ENCODE measurements at places on chromosomes 7 and 10. TPM values are rescaled to one million over a fixed set of nuclear protein-coding genes. Genes with fewer than 3 reads are reported as not detected.
A peak's percentile ranks its signal among the peaks of the same experiment; 100 is the strongest.

CCDC6 gene
- 18.2 TPM for total RNA-seq

ASNS gene
- 24.0 TPM for total RNA-seq

OGA gene
- 98.2 TPM for total RNA-seq

NIPSNAP2 gene
- total RNA-seq, result 67.5 TPM

WDFY4 gene
- not detected for total RNA-seq

VPS37D gene
- total RNA-seq, result 6.6 TPM

LAMB1 gene
- total RNA-seq, result 151 TPM

CRPPA gene
- total RNA-seq, result 0.26 TPM

DNA sequence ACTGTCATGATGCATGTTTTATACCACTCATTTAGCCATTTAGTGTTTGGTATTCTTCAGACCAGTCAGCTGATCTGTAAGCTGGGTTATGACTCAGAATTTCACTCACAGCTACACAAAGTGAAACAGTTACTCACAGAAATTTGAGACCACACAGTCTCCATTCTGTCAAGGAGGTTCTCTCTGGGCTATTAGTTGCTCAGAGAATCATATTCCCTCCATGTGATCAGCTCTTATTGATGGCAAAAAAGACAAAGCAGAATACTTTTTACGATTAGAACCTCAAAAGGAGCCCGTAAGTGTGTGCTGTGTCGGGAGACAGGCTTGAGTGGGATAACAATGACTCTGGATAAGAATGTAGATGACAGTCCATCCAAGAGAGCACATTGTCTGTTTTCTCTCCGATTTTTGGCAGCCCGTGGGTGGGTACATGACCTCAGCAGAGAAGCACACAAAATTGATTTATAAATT is 277.6 kb upstream of the SORCS1 start:
- peak; percentile 70 for DNase-seq

GRCh38 chr7:1761097-1761496 is 91.0 kb downstream of the ELFN1 start:
- no peak for DNase-seq

GRCh38 chr7:38296059-38296857 is 22.8 kb upstream of the TARP start:
- DNase-seq, result no peak

- peak; percentile 76 for DNase-seq
These were observed at the start of gene HSPA12A for GRCh38 chr10:116742367-116743265. Gene HSPA12A, minus strand, starts transcription at chr10:116742566. Its CDS starts 97 bp downstream, at chr10:116742469.

- DNase-seq, result peak; percentile 87
These were observed 8.4 kb upstream of the LYZL2 start for GRCh38 chr10:30637881-30638467.

GRCh38 chr10:91017198-91017597 is 96.3 kb upstream of the ANKRD1 start:
- no peak for DNase-seq

GRCh38 chr7:27921081-27921836 is 181.3 kb downstream of the TAX1BP1 start:
- peak; percentile 94 for DNase-seq

- peak; percentile 21 for DNase-seq
These were observed 85.2 kb upstream of the PIK3CG start for GRCh38 chr7:106779877-106780276.

DNA sequence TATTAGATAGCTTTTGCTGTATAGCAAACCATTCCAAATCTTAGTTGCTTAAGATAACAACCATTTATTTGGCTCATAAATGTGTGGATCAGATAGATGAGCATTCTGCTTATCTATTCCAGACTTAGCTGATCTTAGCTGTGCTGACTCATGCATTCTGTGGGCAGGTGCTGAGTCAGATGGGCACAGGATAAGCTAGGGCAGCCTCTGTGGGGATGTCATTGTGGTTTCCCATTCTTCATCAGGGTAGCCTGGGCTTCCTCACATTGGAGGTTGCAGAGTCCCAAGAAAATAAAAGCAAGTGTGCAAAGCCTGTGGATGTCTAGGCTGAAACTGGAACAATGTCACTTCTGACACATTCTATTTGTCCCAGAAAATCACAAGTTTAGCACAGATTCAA is 917.0 kb downstream of the TYW1 start:
- DNase-seq, result peak; percentile 93

DNA sequence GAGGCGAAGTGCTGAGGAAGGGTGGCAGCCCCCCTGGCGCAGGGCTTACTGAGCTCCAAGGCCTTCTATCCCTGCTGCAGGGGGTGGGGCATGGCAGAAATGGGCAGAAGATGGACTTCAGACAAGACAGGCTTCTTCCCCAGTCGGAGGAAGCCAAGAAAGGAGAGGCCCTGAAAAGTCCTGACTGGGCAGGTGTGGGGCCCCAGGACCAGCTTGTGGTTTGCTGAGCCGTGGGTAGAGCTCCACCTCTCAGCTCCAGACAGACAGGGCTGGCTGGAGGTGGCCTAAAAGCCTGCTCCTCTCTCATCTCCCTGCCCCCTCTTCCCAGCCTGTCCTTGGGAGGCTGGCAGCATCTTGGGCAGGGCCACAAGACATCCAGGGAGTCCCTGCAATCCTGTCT is 67.7 kb downstream of the C10orf105 start:
- DNase-seq, result no peak

DNA sequence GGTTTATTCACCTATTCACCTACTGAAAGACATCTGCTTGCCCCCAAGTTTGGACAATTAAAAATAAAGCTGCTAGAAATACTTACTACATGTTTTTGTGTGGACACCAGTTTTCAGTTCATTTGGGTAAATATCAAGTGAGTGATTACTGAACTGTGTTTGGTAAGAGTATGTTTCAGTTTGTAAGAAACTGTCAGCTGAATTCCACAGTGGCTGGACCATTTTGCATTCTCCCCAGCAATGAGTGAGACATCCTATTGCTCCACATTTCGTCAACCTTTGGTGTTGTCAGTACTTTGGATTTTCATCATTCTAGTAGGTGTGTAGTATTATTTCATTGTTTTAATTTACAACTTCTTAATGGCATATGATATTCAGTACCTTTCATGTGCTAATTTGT is 17.4 kb upstream of the IKZF1 start:
- DNase-seq, result no peak

DNA sequence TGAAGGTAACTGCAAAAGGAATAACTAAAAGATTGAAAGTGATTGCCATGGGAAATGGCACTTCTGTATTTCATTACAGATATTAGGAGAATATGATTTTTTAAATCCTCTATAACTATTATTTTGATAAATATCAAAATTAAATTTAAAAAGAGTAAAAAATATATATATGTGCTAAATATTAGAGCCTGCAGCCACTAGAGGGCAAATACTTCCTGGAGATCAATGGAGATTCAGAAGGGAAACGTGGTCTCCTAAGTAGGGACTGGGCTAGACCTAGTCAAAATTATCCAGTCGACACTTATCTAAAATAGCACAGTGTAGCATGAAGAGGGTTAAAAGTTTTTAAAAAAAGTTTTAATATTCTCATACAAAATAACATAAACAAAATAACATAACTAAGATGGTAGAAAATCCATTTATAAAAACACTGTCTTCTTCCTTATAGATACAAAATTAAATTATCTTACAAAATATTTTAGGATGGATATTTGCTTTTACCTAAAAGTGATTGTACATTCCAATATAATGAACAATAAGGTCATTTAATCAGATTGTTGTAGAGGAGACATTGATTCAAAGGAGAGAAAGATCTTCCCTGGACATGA is 434.3 kb downstream of the MDFIC start:
- DNase-seq, result peak; percentile 6

DNA sequence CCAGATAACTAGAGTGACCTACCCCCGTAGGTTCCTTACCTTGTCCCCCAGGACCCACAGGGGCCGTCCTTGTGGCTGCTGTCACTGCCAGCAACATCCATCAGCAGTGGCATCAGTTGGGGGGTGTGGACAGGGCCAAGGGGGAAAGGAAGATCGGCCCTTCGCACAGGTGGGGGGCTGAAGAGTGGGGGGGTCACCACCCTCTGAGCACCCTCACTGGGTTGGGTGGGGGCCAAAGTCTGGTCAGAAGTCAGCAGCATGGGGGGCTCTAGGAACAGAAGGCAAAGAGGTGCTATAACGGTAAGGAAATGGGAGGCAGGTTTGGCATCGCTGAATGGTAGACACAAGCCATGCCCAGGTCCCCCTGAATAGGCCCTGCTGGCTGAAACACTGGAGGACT is 4.6 kb downstream of the NOBOX start:
- DNase-seq, result no peak

- DNase-seq, result no peak
These were observed 10.6 kb upstream of the DNMBP start for GRCh38 chr10:100020142-100020885.

DNA sequence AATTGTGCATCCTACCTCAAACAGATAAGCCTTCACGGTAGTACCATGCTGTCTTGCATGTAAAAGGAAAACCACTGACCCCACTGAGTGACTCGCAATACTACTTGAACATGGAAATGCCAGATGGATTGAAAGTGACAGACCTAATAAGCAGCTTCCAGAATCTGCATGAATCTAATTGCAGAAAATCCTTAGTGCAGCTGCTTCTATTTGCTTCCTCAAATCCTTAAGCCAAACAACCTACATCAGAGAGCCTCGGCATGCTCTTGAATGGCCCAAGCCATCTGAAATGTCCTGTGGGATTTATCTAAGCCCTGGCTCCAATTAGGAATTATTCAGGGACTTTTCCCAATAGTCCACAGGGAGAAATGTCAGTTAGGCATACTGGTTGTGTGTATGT is 509.5 kb upstream of the CELF2 start:
- DNase-seq, result no peak

GRCh38 chr7:1062296-1063294 is 18.2 kb downstream of the GPR146 start:
- no peak for DNase-seq

DNA sequence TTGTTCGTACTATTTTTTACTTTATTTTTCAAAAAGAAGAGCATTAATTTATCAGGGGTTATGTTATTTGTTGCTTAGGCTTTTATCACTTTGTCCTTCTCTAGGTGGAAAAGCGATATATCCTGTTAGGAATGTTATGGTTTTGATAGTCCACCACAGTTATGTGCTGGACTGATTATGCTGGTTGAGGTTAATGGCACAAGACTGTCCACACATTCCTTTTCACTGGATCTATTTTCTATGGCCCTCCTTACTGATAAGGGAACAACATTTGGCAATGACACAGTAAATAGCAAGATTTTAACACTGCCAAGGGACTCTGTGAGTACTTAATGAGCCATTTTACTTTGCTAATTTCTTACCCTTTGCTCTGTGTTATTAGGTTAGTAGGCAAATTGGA is 1212.3 kb downstream of the NXPH1 start:
- DNase-seq, result peak; percentile 65

GRCh38 chr7:96312502-96312901 is 9.4 kb downstream of the SLC25A13 start:
- no peak for DNase-seq

DNA sequence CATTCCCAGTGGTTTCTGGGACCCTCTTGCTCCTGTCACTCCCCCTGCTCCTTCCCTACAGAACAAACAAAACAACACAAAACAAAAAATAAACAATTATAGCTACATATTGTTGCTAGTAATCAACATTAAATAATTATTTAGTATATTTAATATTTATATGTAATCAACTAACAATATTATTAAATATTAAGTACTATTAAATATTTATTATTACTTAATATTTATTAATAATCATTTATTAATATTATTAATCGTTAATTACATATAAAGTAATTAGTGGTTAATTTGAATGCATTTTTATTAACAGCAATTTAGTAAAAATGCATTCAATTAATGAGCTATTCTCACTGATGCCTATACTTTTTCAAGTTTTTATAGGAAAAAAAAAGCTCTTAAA is 139.4 kb downstream of the ITGB8 start:
- DNase-seq, result no peak

Data from A172 (cell line).